Hypothalamus (tissue), 51 donors: ENCODE measurements at places on chromosomes 3 and 15.

GRCh38 chr3:61562042-61562720, 810 bp downstream of the PTPRG start:
- no peak for DNase-seq

- DNase-seq = no peak
Observed at GRCh38 chr3:71130471-71131374, 452.8 kb downstream of the FOXP1 start.

DNA sequence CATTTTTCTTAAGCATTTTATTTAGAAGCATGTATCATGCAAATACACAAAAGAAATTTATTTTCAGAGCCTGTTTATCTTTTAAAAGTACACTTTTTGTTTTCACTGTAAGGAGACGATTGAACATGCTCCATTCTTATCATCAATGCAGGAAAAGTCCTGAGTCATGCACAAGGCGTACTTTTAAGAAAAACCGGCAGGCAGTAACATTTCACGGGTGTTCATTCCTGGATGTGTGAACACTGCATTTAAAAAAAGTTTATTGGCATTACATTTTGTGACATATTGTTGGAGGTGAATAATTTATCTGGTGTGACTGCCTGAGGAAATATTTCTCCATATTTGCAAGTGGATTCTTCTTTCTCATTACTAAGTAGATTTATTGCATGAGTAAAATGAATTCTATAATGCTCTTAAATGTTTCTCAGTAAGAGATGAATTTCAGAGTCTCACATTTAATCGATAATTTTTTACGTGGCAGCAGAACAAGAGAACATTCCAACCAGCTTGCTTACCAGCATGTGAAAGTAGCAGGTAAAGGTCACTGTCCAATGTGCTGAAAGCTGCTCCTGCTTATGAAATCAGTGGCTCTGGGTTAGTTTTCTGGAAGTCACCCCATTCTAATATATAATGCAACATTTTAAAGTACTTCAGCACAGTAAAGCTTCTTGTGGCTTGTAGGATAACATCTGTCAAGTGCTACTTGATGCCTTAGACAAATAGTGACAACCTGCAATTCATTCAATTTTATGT, 87.0 kb downstream of the SV2B start:
- DNase-seq = no peak

DNA sequence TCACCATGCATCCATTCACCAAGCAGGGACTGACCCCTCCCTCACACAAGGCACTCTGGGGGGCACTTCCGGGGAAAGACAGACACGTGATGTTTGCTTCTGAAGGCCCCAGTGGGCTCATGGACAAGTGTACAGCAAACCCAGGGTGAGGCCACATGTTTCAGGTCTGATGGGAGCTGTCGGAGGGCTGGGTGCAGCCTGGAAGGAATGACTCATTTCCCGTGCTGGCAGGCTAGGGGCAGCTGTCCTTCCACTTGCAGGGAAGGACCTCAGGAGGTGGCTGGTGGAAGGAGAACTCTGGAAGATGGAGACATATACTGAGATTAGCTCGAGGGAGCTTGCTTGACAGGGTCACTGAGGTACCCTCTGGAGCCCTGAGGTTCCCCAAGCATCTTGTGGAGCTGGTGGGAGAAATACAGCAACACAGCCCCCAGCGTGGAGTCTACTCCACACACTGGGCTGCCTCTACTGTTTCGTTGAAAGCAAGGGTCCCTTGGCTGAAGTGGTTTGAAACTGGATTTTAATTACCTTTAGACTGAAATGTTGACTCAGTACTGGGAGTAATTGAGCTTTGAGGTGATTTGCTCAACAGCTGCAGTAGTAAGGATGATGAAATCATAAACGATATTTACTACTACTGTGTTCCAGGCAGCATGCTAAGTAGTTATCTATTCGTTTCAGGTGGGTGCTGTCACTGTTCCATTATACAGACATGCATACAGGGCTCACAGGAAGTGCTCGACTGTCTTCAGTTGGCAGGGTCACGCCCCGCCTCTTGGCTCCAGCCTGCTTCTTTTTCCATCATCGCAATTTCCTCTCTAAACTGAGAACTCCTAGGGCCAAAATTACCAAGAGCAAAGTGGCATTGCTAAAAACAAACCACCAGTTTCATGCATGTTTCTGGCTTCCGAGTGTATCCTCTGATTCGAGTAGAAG, 230.4 kb downstream of the ADAMTS17 start:
- no peak for DNase-seq

DNA sequence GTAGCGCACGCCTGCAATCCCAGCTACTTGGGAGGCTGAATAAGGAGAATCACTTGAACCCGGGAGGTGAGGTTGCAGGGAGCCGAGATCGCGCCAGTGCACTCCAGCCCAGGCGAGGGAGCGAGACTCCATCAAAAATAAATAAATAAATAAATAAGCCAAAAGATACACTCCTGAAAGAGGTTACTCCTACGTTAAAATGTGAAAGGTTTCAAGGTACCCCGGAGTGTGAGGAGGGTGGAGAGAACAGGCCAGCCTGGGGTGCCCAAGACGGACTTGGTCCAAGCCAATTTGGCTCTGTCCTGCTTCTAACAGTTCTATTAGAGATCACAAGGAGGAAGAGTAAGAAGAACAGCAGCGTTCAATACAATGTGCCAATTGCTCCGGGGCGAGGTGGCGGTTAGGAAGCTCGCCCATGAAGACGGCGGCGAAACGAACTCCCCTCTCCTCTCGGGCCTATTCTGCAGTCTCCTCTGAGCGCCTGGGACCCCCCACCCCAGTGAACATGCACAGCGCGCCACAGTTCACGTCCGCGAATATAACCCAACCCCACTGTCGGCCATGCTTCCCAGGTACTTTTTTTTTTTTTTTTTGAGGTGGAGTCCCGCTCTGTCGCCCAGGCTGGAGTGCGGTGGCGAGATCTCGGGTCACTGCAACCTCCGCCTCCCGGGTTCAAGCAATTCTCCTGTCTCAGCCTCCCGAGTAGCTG, 942 bp downstream of the ELP6 start:
- no peak for DNase-seq

DNA sequence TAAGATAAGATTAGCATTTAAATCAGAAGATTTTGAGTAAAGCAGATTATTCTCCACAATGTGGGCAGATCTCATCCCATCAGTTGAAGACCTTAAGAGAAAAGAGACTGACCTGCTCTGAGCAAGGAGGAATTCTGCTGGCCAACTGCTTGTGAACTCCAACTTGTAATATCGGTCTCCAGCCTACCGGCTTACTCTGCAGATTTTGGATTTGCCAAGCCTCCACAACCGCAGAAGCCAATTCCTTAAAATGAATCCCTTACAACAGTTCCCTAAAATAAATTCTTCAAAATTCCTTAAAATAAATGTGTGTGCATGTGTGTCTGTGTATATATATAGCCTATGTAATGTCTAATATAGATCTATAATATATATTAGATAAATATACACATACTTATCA, 107.4 kb upstream of the KLF13 start:
- DNase-seq = no peak

GRCh38 chr3:104133630-104134029, 1233.1 kb upstream of the ALCAM start:
- no peak for DNase-seq

DNA sequence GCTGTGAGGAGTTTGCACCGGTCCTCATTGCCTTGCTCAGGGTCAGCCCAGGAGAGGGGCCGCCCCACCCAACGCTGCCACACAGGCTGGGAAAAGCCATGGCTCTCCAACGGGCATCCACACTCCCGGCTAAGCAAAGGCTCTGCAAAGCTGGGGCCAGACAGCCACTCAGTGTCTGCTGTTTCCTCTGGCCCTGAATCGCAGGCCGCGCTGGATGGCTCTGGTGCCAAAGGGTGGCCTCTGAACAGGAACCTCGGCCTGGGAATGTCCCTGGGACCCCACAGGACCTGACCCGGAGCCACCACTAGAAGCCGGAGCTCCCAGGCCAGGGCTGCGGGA, 42.9 kb downstream of the RPN1 start:
- DNase-seq = no peak

DNA sequence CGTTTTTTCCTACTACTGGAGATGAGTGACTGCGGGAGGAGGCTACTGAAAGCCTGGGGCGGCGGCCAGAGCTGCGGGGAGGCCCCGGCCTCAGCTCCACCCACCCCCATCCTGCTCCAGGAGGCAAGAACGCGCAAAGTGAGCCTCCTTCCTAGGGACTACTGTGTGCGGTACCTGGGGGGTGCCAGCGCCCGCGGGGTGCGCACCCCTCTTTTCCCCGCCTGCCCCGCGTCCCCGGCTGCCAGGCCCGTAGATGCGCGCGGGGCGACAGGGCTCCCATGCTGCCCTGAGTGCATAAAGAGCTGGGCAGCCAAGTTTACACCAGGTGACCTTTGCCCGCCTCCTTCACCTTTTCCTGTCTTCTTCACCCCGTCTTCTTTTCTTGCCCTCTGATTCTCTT, 2.5 kb upstream of the USF3 start:
- DNase-seq = no peak

DNA sequence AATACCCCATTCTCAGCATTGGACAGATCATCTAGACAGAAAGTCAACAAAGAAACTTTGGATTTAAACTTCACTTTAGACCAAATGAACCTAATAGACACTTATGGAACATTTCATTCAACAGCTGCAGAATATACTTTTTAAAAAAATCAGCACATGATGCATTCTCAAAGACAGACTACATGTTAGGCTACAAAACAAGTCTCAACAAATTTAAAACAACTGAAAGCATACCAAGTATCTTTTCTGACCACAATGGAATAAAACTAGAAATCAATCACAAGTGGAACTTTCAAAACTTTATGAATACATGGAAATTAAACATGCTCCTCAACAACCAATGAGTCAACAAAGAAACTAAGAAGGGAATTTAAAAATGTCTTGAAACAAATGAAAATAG, 37.9 kb downstream of the SERP1 start:
- DNase-seq = no peak

DNA sequence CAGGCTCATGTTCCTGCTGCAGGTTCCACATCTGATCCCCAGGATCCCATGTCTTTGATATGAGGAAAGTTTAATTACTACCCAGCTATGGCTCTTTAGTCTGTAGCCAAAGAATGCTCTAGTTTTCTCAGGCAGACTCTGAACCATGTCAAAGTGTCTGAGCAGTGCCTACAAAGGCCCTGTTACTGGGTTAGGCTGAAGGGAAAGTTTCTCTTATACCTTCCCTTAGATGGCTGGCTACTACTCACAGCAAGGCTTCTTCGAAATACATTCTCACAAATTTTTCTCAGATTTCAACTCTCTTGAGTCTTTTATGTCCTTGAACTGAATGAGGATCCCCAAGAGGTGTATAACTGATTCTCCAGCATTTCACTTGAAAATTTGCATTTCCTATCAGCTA, 102.4 kb downstream of the NR1D2 start:
- DNase-seq = no peak

GRCh38 chr3:81432456-81432855, 329.0 kb downstream of the GBE1 start:
- no peak for DNase-seq

GRCh38 chr3:138359919-138360868, 11.8 kb downstream of the MRAS start:
- DNase-seq = no peak

DNA sequence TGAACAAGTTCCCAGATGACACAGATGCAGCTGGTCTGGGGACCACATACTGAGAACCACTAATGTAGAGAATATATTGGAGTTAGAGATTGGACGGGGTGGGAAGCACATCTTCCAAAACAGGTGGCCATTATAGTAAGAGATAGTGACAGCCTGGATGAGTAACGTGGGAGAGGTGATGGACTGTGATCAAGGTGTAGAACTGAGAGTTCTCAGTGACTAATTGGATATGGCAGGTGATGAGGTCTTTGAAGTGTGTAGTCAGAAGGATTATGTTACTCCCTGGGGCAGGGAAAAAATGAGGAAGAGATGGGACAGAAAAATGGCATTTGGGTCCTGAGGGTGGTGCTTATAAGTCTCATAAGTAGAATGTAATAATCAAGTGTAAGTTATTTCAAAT, 66.6 kb downstream of the KCNMB2 start:
- DNase-seq = no peak

GRCh38 chr3:180959691-180960090, 29.8 kb downstream of the DNAJC19 start:
- DNase-seq = no peak

DNA sequence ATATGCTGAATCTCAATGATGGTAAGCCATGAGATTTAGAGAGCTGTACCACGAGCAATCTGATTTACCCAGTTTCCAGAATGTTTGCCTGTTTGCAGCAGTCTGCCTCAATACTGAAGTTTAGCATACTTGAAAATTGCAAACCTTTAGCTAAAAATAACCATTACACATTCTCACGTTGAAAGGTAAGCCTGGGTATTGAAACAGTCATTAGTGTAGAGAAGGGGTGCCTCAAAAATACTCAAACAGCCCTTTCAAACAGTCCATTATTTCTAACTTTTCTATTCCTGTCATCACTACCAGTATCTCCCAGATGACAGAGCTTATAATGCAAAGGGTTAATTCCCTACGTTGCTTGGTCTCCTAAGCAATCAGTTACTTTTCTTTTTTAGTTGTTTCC, 111.8 kb upstream of the MBNL1 start:
- DNase-seq = no peak

DNA sequence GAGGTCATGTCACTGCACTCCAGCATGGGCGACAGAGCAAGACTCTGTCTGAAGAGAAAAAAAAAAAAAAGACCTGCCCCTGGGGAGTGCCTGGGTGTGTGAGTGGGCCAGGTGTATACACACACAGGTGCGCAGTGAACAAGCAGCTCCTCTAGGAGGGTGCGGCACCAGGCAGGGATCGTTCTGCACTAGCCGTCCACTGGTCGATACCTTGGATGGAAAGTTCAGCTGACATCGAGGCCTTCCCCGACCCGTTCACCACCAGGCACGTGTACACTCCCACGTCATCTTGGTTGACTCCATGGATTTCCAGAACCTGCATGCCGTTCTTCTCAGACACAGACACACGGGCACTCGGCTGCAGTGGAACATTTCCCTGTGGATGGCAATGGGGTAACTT, 147.0 kb downstream of the MYLK start:
- DNase-seq = no peak

GRCh38 chr3:127482216-127483004, 108.1 kb downstream of the TPRA1 start:
- no peak for DNase-seq

- DNase-seq = no peak
Observed at GRCh38 chr15:36422631-36423030, 156.8 kb upstream of the CDIN1 start.

DNA sequence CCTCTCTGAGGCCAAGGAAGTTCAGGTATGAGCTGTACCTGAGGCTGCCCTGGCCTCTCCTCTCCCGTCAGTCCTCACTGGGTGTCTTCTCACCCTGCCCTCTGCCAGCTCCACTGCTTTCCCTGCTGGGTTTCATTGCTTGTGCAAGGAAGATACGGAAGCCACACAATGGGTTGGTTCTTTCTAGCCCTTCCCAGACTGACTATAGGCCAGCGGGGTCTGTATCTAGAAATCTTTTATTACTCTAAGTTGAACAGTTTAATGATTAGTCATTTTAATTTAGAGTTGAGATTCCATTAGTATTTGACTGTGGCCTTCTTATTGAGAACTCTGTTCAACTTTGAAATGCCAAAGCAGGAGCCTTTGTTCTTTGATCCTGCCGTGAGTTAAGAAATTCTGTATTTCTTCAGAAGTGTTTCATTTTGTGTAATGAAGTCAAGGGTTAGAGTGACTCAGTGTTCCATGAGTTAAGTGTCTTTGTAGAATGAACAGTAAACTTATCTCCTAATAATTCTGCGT, 16.2 kb downstream of the C3orf62 start:
- DNase-seq = no peak
